ENCODE measurements at places on chromosomes 13 and 19.

GRCh38 chr19:1599460-1599846 is 5.8 kb downstream of the UQCR11 start:
- DNase-seq: no peak

DNA sequence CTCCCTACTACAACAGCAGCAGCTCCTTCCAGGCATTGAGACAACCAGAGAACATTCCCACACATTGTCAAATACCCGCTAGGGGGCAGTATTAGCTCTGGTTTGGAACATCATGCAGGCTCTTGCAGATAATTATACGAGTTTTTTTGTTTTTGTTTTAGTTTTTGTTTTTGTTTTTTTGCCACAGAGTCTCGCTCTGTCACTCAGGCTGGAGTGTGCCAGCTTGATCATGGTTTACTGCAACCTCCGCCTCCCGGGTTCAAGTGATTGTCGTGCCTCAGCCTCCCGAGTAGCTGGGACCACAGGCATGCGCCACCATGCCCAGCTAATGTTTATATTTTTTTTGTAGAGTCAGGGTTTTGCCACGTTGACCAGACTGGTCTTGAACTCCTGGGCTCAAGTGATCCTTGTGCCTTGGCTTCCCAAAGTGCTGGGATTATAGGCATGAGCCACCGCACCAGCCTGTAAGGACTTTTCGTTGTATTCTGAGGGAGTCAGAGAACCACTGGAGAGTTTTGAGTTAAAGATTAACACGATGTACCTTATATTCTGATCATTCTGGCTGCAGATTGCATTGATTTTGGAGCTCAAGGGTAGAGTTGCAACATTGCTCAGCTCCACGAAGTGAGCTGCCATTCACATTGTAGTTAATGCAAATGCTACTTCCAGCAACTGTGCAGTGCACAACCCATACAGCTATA is 41.7 kb upstream of the CEACAM20 start:
- peak; percentile 73 for DNase-seq

GRCh38 chr13:93235258-93236015 is 8.8 kb downstream of the GPC6 start:
- DNase-seq: no peak

- peak; percentile 86 for DNase-seq
These were observed 12.3 kb downstream of the KCNN4 start for GRCh38 chr19:43768273-43769050.

DNA sequence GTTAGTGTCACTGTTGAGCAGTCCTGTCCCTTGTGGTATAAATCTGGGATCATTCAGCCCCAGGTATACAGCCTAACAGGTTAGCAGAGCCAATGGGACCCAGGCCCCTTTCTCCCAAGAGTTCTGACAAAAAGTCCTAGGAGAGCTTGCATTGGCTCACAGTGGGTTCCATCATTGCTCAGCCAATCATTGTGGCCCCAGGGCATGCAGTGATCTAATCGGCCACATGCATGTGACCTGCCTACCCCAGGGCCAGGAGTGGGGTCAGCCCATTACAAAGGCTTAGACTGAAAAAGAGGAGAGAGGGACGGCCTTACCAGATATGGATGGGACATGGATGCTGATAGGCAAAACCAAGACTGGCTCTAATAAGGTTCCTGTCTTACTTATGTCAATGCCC is 41.1 kb downstream of the SPTBN4 start:
- no peak for DNase-seq

GRCh38 chr13:113009743-113010509 is 40.9 kb downstream of the MCF2L start:
- no peak for DNase-seq

DNA sequence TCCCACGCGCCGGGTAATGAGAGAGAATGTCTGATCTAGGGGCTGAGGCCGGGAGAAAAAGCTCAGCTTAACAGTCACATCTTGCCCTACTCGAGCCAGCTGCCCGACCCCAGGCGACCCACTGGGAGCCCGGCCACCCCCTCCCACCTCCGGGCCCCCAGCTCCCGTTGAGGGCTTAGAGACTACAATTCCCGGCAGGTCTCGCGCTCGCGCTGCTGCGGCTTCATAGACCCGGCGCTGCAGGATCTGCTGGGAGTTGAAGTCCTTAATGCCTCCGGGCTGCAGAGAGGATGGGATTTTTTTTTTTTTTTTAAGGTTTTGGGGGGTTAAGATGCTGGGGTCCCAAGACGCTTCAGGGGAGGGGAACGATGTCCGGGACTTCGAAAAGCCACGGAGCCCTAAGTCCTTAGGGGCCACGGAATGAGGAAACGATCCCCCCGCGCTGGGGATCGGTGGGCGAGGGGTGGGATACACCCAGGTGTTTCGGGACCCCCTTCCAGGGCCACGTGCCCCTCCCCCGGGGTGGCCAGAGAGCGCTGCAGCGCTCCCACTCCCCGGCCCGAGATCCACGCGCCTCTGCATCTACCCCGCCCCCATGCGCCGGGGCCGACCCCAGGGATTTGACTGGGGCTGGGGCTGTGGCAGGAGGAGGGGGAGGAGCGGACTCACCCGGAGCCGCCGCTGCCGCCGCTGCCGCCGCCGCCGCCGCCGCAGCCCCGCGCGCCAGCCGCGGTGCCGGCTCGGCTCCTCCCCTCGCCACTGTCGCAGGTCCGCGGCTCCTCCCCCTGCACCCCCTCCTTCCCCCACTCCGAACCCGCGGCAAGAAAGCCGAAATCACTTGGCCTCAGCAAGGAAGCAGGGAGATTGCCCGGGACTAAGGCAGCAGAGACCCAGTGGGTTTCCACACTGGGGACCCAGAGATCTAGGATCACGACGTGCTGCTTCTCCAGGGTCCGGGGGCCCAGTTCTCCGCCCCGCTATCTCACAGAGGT is at the start of gene SYT3:
SYT3 (minus strand) TSS at position 761 of the 992 bp plus-strand sequence. CDS start 2,470 bp downstream, outside the sequence.
- DNase-seq: no peak

DNA sequence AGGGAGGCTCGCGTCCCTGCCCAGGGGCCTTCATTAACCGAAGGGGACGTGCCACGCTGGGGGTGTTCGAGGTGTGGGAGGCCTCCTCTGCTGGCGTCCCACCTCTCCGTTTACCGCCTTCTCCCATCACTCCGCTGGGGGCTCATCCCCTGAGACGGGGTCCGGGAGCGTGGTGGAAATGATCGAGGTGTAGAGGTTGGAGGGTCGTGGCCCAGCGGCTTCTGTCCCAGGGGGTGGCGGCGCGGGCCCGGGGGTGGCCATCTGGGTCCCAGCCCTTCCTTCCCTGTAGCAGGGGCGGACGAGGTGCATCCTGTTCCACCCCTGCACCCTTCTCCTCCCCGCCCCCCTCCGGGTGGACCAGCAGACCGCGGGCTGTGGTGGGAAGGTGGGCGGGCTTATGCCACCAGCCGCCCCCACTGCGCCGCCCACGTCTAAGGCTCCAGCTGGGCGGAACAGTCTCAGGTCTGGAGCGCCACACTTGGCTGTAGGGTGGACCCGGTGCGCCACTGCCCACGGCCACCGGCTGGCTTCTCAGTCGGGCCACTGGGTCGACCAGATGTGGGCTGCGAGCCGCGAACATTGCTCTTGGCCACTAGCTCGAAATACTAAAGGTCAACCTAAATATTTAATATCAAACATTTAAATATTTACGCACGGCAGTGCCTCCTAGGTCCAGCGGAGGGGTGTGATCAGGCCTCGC is 69.5 kb downstream of the ZNF723 start:
- no peak for DNase-seq

DNA sequence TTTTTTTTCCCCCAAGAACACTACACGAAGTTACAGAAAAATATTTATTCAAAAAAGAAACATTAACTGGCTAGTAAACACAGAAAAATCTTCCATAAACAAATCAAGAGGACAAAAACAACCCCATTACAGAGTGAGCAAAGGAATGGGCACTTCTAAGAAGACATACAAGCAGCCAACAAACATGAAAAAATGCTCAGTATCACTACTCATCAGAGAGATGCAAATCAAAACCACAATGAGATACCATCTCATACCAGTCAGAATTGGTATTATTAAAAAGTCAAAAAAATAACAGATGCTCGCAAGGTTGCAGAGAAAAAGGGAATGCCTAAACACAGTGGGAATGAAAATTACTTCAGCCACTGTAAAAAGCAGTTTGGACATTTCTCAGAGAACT is 131.7 kb downstream of the UGGT2 start:
- DNase-seq: no peak

DNA sequence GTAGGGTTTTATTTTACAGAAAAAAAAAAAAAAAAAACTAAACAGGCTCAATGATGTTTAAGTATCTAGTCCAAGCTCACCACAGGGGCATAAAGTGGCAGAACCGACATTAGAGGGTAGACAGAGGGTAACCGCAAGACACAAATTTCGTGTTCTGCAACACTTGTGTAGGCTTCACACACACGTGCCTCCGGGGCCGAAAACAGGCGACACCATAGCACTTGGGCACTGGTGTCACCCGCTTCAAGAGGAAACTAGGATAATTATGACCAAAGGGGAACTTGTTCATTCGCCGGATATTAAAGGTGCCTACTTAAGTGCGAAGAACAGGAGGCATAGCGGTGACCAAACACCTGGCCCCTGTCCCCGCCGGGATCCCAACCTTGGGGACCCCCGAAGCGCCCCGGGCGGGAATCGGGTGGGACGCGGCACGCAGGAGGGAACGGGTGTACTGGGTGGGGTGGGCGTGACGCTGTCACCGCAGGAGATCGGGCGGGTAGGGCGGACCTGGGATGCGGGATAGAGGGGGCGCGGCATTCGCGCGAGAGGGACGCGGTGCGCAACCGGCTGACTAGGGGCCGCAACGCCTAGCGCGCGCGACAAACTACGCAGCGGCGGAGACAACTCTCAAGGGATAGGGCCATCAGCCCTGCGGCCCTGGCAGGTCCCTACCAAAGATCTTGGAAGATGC is 558 bp downstream of the MZT1 start:
- peak; percentile 36 for DNase-seq

GRCh38 chr13:30418075-30418716 is 4.1 kb upstream of the UBE2L5 start:
- no peak for DNase-seq

DNA sequence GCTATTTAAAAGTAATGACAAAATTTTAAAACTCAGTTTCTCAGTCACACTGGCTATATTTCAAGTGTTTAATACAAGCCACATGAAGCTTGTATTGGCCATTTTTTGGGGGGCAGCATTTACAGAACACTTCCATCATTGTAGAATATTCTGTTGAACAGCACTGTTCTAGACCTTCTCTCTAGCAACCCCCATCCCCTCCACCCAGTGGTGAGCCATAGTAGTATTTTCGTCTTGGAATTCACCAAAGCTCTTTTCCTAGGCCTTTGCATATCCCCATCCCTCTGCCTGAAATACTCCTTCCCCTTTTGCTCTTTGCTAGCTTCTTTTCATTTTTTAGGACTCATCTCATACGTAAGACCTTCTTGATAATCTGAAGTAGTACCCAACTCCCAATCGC is 99.5 kb downstream of the ZC3H13 start:
- DNase-seq: no peak

GRCh38 chr13:39129213-39129612 is 91.0 kb downstream of the NHLRC3 start:
- no peak for DNase-seq

DNA sequence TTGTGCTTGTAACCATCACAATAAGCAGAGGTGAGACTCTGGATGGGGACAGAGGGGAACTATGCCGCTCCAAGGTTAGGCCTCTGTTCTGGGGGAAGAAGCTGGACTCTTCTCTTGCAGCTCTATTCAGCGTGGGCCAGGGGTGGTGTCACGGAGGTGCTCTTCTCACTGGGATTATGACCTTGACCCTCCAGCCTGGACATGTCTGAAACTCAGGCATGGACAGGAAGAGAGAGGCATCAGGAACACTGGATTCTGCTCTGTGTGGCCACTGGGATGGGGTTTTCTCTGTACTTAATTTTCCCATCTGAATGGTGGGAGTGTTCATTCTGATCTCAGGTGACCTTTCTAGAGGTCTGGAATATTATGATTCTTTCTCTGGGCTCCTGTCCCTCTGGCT is 7.6 kb downstream of the MEGF8 start:
- DNase-seq: no peak

GRCh38 chr13:108185223-108185622 is 30.1 kb downstream of the LIG4 start:
- DNase-seq: no peak

- peak; percentile 87 for DNase-seq
These were observed 540 bp downstream of the TMEM160 start for GRCh38 chr19:47047763-47048405.

GRCh38 chr13:50805805-50806204 is 37.7 kb downstream of the DLEU7 start:
- no peak for DNase-seq

DNA sequence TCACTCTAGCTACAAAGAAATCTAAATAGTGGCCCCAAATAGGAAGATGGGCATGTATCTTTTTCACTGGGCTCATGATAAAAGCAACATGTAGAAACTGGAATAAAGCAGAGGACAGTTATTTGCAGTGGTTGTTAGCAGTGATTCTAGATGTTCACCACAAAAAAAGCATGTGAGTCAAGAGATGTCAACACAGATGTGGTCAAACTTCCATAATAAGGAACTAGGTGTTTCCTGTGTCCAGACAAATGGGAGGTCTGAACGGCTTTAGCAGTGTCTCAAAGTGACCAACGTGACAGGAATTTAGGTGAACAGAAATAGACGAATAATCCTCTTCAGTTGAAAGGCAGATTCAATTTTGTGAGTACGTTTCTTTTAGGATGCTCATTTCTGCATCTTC is 162.7 kb downstream of the TBC1D4 start:
- DNase-seq: peak; percentile 47

- DNase-seq: no peak
These were observed at the start of gene LGALS14 for GRCh38 chr19:39704181-39705044. Gene LGALS14, plus strand, starts transcription at chr19:39704481. Its CDS starts 48 bp downstream, at chr19:39704529.

DNA sequence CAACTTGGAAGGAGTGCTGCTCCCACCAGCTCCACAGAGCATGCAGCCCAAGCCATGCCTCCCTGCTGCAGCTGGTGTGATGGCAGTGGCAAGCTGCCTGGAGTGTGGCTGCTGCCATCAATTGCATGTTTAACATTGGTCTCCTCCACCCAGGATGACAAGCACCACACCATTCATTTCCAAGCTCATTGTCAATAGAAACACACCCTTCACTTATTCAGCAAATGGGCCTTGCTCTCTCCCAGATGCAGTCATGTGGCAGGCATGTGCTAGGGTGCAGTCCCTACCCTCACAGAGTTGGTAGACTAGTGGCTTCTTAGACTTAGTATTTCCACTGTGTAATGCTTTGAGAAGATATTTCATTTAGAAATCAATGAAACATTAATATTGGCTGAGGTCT is 70.8 kb upstream of the FGF14 start:
- no peak for DNase-seq

DNA sequence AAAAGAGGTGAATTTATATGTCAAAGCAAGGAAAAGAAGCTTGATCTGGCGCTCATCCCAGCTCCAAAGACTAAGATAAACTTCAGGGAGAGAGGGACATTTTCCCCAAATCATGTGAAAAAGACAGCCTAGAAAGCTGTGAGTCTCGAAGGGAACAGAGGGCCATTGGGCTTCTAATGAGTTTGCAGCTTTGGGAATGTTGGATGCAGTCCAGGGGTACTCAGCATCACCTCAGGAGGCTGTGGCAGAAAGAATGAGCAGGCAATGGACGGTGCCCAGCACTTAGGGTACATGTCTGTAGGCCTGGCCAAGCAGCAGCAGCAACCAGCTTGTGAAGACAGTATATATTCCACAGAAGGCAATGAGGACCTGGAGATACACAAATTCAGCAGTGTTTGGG is 25.7 kb upstream of the WASF3 start:
- DNase-seq: no peak

- DNase-seq: no peak
These were observed 128.8 kb downstream of the STK24 start for GRCh38 chr13:98447881-98448641.

All from CD14-positive monocyte (primary cell).